NCI-H1436 treated with DMSO at 0.1 percent for 48 hours (cell line): ENCODE measurements at places on chromosomes 2 and 18.

- no peak for DNase-seq
These were observed at the start of gene ZNF385B for GRCh38 chr2:179861416-179862067. Gene ZNF385B (minus strand): TSS chr2:179861612.

DNA sequence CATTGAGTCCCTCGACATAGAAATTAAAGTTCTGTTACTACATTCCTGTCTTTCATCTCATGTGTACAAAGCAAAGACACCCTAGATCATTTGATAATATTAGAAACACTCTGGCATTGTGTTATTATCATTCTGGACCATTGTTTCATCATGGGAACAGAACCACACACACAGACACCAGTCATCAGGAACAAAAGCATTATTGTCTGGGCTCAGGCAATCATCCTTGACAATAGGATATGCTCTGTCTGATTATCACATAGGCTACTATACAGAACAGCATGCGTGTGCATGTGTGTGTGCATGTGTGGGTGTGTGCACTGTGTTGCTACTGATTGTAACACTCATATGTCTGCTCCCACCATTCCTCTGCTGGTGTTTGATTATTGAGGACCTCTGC is 242.5 kb downstream of the SH3BP4 start:
- no peak for DNase-seq

- DNase-seq, result no peak
These were observed 861 bp upstream of the SEMA4C start for GRCh38 chr2:96870626-96871255.

GRCh38 chr18:36663312-36663711 is 165.5 kb downstream of the TPGS2 start:
- no peak for DNase-seq

- DNase-seq, result no peak
These were observed 69.5 kb upstream of the PELI1 start for GRCh38 chr2:64213532-64214275.
